ENCODE measurements at places on chromosomes 7 and 10. TPM values are rescaled to one million over a fixed set of nuclear protein-coding genes. Genes with fewer than 3 reads are reported as not detected.

HIP1 gene
- total RNA-seq, result 87.9 TPM

ZNF33B gene
- total RNA-seq, result 15.7 TPM

PTN gene
- total RNA-seq, result 6.4 TPM

CCDC172 gene
- total RNA-seq, result not detected

GPR146 gene
- 17.4 TPM for total RNA-seq

DPP6 gene
- total RNA-seq, result not detected

PNLIP gene
- 2.3 TPM for total RNA-seq
